Cardiac muscle cell (in vitro differentiated cells and primary cell): ENCODE measurements at places on chromosomes 4 and X. TPM values are rescaled to one million over a fixed set of nuclear protein-coding genes. Genes with fewer than 3 reads are reported as not detected.

DNA sequence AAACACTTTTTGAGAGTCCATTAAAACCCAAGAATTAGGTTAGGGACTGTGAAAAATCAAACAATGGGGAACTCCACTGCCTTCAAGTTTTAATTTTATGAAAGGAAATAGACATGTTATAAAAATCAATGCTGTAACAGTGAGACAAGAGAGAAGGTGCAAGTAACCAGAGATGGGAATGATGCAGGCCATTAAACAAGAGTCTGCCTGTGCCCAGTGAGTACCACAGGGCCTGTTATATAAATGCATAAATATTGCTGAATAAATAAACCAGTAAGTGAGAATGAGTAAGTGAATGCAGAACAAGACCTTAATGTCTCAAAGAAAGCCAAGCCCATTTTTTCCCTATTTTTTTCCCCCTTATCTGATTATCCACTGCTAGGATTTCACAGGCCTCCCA is 53.3 kb upstream of the BMP2K start:
- DNase-seq = no peak
- no peaks in the 10 kb centered on the region for H3K36me3 ChIP-seq
- H3K4me3 ChIP-seq = no peak overlapping the region

GRCh38 chr4:8291036-8291682 is 21.6 kb downstream of the HTRA3 start:
- no peaks in the 10 kb centered on the region for H3K36me3 ChIP-seq
- no peak overlapping the region for H3K27ac ChIP-seq
- no peaks in the 10 kb centered on the region for H3K27me3 ChIP-seq
- no peak for DNase-seq
- no peaks in the 10 kb centered on the region for H3K4me1 ChIP-seq
- no peak overlapping the region for H3K4me3 ChIP-seq

- H3K36me3 ChIP-seq = no peaks in the 10 kb centered on the region
- H3K27ac ChIP-seq = no peak overlapping the region
- peak; percentile 70 for DNase-seq
- no peaks in the 10 kb centered on the region for H3K27me3 ChIP-seq
- H3K4me1 ChIP-seq = peaks cover 3% of the 10 kb centered on the region
- no peak overlapping the region for H3K4me3 ChIP-seq
Measured at GRCh38 chrX:134026565-134027311, 41.3 kb upstream of the GPC3 start.

GRCh38 chr4:15799141-15799540 is 21.0 kb downstream of the CD38 start:
- DNase-seq = no peak

The FGFBP1 gene
- total RNA-seq = not detected in 2 replicates

- H3K36me3 ChIP-seq = no peaks in the 10 kb centered on the region
- peaks cover 23% of the 10 kb centered on the region for H3K4me1 ChIP-seq
- no peak overlapping the region for H3K27ac ChIP-seq
- H3K4me3 ChIP-seq = peak overlapping the region; percentile 92
Measured at GRCh38 chr4:30725562-30725961, 5.4 kb downstream of the PCDH7 start.

- H3K27ac ChIP-seq = no peak overlapping the region
- no peaks in the 10 kb centered on the region for H3K27me3 ChIP-seq
Measured at GRCh38 chr4:37632836-37633235, 53.3 kb downstream of the RELL1 start.

The CPE gene
- total RNA-seq = 204 and 238 TPM in 2 replicates

- no peak overlapping the region for H3K27ac ChIP-seq
- no peak overlapping the region for H3K4me3 ChIP-seq
- DNase-seq = no peak
- no peaks in the 10 kb centered on the region for H3K4me1 ChIP-seq
- no peaks in the 10 kb centered on the region for H3K36me3 ChIP-seq
Measured at GRCh38 chr4:159071969-159072765, 30.7 kb upstream of the RAPGEF2 start.

GRCh38 chrX:115364670-115365069 is 75.2 kb downstream of the LUZP4 start:
- H3K4me1 ChIP-seq = peaks cover 29% of the 10 kb centered on the region
- H3K27ac ChIP-seq = peak overlapping the region; percentile 69
- H3K27me3 ChIP-seq = no peaks in the 10 kb centered on the region

The LYAR gene
- total RNA-seq = 14.8 and 18.5 TPM in 2 replicates

The FABP2 gene
- 5.5 and 6.0 TPM in 2 replicates for total RNA-seq

DNA sequence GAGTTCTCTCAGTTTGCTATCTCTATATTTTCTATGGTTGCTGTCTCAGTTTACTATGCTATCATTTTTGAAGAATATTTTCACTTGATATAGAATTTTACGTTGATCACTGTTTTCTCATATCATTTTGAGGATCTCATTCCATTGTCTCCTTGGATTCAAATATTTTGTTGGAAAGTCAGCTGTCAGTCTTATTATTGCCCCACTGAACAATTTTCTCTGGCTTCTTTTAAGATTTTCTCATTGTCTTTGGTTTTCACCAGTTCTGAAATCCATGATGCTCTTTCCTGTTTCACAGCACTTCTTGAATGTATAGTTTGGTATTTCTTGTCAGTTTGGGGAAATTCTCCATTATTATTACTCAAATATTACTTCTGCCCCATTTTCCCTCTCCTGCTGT is 81.1 kb downstream of the ENPP6 start:
- H3K4me3 ChIP-seq = no peak overlapping the region
- H3K27ac ChIP-seq = no peak overlapping the region
- no peaks in the 10 kb centered on the region for H3K36me3 ChIP-seq
- H3K27me3 ChIP-seq = no peaks in the 10 kb centered on the region

DNA sequence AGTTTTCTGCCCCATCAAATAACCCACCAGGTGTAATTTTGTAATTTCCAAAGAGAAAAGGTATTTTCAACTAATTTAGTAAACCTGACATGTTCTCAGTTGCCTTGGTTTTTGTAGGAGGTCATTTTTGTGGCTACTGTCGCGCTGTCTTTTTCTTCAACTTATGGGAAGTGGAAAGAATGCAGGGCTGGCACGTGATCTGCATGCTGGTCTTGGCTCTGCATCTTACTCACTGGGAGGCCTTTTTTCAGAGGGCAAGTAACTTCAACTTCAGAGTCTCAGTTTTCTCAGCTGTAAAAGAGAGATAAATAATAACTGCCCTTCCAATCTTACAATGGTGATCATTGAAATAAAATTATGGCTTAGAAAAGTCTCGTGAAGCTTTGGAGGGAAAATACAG is 109.9 kb upstream of the SMIM10 start:
- H3K4me3 ChIP-seq = no peak overlapping the region
- H3K27ac ChIP-seq = no peak overlapping the region

GRCh38 chr4:69823048-69823447 is 36.9 kb downstream of the SULT1E1 start:
- DNase-seq = no peak
- H3K27ac ChIP-seq = no peak overlapping the region
- no peaks in the 10 kb centered on the region for H3K36me3 ChIP-seq
- H3K4me1 ChIP-seq = no peaks in the 10 kb centered on the region

DNA sequence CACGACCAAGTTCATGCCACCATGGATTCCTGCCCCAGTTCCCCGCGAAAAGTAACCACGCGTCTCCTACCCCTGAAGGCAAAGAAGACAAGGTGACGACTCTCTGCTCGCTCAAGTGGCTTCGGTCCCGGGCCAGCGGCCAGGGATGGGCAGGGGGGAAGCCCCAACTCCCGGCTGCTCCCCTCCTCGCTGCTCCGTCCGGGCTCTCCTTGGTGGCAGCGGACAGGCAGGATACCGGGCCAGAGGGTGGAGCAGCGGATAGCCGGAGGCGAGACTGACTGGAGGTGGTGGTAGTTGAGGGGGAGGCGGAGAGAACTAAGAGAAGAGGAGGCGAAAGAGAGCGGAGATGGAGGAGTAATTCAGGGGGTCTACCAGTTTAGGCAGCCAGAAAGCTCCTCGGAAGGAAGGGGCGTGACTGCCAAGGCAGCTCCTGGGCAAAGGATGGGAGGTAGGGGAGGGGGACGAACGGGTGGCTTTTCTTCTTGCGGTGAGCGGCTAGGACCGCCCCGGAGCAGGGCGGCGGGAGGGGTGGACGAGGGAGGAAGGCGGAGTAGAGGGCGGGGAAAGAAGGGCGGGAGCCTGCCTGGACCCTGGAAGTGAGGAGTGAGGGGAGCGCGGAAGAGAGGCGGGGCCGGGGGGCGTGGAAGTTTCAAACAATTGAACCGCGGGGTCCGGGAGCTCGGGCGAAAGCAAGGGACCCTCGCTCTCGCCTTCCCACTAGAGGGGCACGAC is at the start of gene AMOT:
Gene AMOT (minus strand): TSS at position 450 of the 732 bp plus-strand sequence. CDS start 17,705 bp downstream, outside the sequence.
- peak; percentile 72 for DNase-seq
- peaks cover 6% of the 10 kb centered on the region for H3K4me1 ChIP-seq
- no peaks in the 10 kb centered on the region for H3K27me3 ChIP-seq
- H3K36me3 ChIP-seq = no peaks in the 10 kb centered on the region
- H3K27ac ChIP-seq = peak within 1 kb of the TSS; percentile 85

DNA sequence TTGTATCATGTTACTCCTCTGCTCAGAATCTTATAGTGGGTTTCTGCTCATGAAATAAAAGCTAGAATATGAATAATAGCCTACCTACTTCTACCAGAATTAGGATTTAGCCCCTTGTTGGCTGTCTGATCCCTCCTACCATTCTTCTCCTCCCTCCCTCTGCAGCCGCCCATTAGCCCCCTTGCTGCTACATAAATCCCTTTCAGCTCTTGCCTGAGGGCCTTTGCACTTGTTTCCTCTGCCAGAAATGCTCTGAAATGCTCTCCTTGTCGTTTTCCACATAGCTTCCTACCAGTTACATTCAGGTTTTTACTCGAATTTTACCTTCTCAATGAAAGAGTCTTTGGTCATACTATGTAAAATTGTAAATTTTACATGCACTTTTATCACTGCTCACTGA is 159.2 kb downstream of the ADGRL3 start:
- H3K27ac ChIP-seq = no peak overlapping the region
- no peaks in the 10 kb centered on the region for H3K36me3 ChIP-seq

- no peaks in the 10 kb centered on the region for H3K4me1 ChIP-seq
- H3K4me3 ChIP-seq = no peak overlapping the region
- no peak overlapping the region for H3K27ac ChIP-seq
Measured at GRCh38 chr4:38785901-38786402, 3.2 kb upstream of the TLR10 start.

The PRSS12 gene
- 0.42 and 0.48 TPM in 2 replicates for total RNA-seq

GRCh38 chr4:153138736-153139135 is 65.5 kb upstream of the TRIM2 start:
- H3K27me3 ChIP-seq = no peaks in the 10 kb centered on the region
- no peak for DNase-seq
- H3K4me1 ChIP-seq = peaks cover 7% of the 10 kb centered on the region
- no peak overlapping the region for H3K27ac ChIP-seq
- no peak overlapping the region for H3K4me3 ChIP-seq

The SYNPO2 gene
- 35.6 and 43.5 TPM in 2 replicates for total RNA-seq

DNA sequence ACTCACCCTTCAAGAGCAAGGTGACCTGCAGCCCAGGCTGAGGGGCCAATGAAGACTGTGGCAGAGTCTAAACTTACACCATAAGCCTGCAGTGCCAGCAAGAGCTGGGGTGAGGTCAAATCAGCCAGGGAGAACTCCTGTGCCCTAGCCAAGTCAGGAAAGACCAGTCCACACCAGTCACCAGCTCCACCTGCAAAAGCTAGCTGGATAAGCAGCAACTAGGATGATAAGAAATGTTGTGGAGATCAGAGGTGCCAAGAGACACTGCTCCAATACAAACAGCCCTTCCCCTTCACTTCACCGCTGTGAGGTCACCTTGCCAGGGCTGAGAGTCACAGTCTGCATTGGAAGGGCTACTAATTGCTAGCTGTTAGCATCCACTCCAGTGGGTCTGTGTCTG is 31.3 kb downstream of the NIPAL1 start:
- peak overlapping the region; percentile 4 for H3K27ac ChIP-seq
- H3K4me1 ChIP-seq = peaks cover 20% of the 10 kb centered on the region
- no peak for DNase-seq
- H3K27me3 ChIP-seq = no peaks in the 10 kb centered on the region
- H3K36me3 ChIP-seq = no peaks in the 10 kb centered on the region

The MAML3 gene
- 18.0 and 22.8 TPM in 2 replicates for total RNA-seq

The DACH2 gene
- total RNA-seq = 0.32 and 0.69 TPM in 2 replicates

The PQBP1 gene
- 62.8 and 74.8 TPM in 2 replicates for total RNA-seq

DNA sequence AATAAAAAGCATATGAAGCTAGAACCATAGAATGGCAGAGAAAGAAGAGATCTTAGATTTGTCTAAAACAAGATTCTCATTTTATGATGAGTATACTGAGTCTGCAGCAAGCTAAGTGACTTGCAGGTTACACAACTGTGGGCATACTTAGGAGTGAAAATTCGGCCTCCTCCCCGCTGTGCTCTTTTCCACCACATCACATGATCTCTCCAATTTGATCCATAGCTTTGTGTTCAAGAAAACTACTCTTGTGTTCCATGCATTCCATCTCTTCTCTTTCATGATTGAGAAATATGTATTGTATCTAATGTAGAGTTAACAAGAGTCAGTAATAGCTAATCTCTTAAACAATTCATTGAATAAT is 234.3 kb downstream of the SCFD2 start:
- no peak overlapping the region for H3K27ac ChIP-seq
- no peak overlapping the region for H3K4me3 ChIP-seq
- H3K4me1 ChIP-seq = no peaks in the 10 kb centered on the region
- DNase-seq = no peak
- no peaks in the 10 kb centered on the region for H3K36me3 ChIP-seq

The GYG2 gene
- total RNA-seq = 54.1 and 58.0 TPM in 2 replicates

DNA sequence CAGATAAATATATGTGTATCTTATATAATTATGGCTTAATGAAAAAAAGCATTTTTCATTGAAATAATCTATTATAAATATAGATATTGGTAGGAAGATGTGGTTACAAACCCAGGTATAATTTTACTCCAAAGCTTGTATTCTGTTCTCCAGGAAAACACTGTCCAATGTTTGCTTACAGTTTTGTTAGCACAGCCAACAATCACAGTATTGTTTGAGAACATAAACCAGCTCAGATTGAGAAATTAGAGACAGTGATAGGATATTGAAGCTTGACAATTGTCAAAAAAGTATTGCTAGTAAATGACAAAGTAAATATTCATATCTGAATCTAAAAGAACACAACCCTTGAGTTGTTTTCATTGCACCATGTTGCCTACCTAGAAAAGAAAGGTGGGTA is 228.8 kb downstream of the ADGRL3 start:
- no peaks in the 10 kb centered on the region for H3K27me3 ChIP-seq
- H3K4me1 ChIP-seq = no peaks in the 10 kb centered on the region
- DNase-seq = no peak
- no peak overlapping the region for H3K27ac ChIP-seq
- no peak overlapping the region for H3K4me3 ChIP-seq

- H3K36me3 ChIP-seq = no peaks in the 10 kb centered on the region
- no peak overlapping the region for H3K4me3 ChIP-seq
- no peaks in the 10 kb centered on the region for H3K27me3 ChIP-seq
- H3K27ac ChIP-seq = no peak overlapping the region
Measured at GRCh38 chr4:166182145-166182544, 309.1 kb downstream of the TLL1 start.

DNA sequence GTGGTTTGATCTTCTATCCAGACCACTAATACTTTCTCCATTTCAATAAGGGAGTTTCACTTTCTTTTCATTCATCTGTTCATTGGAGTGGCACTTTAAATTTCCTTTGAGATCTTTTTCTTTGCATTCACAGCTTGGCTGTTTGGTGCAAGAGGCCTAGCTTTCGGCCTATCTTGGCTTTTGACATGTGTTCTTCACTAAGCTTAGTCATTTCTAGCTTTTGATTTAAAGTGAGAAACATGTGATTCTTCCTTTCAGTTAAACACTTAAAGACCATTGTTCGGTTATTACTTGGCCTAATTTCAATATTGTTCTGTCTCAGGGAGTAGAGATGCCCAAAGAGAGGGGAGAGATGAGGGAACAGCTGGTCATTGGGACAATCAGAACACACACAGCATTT is 24.3 kb downstream of the CXCL13 start:
- no peak overlapping the region for H3K4me3 ChIP-seq
- H3K4me1 ChIP-seq = no peaks in the 10 kb centered on the region
- H3K27ac ChIP-seq = no peak overlapping the region
- no peaks in the 10 kb centered on the region for H3K36me3 ChIP-seq
- no peak for DNase-seq
